ENCODE measurements at places on chromosomes 7 and 10.
A peak's percentile ranks its signal among the peaks of the same experiment; 100 is the strongest.

GRCh38 chr7:36526863-36527548, 137.3 kb downstream of the ANLN start:
- peak; percentile 38 for DNase-seq

DNA sequence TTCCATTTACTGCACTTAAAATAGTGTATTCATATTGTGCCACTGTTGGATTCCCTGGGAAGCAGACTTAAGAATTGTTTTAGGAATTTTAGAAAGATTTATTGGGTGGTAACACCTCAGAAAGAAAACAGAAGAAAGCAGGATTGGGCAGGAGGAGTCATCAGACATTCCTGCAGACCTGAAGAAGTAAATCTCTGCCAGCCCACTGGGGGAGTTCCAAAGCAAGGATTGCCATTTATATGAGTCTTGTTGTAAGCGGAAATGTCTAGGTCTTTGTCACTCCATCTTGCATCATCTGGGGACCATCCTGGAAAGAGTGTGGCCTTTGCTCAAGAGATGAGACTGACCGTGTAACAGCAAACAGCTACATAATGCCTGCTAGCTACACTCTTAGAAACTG, 947.6 kb upstream of the POT1 start:
- DNase-seq, result no peak

DNA sequence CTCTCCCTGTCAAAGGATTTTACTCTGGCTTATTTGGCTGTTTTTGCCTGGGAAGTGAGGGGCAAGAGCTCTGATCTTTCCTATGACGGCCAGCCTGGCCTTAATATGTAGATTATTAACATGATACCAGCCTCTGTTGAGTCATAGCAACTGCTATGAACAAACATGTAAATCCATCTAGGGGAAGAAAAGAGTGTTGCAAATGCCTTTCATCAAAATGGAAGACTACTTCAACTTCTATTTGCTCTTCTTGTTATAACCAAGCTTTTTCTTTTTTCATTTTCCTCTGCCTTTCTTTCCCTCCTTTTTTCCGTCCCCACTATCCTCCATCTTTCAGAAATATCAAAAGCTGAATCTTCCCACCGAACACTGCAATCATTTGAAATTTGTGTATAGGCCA, 46.6 kb downstream of the BTRC start:
- no peak for DNase-seq

GRCh38 chr7:2007551-2007950, 225.2 kb downstream of the MAD1L1 start:
- DNase-seq, result no peak

DNA sequence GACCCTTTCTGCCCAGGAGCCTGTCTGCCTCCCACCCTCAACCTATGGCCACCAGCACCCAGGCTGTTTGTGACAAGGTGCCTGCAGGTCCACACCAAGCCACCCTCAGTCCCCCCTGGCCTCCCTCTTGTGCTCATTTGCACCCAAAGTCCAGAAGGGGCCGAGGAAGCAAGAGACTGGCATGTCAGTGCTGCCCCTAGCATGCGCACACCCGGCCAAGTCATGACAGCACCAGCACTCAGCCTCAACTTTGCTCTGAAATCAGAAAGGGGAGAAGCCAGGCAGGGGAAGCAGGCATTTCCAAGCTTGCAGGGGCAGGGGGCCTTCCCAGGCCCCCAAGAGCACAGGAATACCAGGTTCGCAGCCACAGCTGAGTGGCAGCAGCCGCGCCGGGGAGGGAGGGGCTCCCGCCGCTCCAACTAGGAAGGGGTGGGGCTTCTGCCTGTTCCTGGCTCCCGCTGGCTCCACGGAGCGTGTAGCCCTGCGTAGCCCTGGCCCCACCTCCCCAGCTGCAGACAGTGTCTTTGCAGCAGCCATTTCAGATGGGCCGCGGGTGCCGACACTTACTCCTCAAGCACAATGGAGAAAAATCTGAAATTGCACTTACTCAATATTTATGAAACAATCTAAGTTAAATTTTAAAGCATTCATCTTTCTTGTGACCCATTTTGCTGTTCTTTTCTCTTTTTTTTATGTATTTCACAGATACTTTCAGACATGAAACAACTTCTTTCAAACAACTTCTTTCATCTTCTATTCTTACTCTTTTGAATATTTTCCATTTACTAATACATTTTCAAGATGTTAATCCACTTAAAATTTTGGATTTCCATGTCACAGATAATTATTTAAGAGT, 54.9 kb upstream of the ABCB5 start:
- no peak for DNase-seq

DNA sequence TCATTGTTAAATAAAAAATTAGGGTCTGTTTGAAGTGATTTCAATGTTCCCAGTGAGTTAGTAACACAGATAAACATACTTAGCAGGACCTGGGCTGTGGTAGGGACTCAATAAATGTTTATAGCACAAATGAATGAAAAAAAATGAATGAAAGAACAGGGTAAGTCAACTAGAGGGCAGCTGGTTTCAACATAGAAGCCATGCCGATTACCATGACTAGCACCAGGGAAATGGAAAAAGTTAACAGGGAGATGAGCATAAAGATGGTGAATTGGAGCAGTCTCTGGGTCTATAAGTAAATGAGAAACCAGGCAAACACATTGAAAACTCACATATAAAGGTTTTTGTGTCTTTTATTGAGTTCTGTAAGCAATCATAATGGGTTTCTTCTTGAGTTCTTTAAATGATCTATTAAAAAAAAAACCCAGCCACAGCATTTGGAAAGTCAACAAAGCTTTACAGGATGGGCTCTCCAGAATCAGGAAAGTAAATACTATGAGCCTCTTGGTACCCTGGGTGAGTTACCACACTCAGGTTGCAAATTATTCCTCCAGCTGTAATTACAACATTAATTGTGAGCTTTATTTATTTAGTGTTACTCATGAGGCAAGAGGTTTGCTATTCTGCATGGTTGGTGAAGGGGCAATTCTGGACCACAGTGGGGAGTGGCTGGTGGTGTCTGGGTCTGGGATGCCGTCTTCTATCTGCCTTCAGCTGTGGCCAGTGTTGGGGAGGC, 46.1 kb upstream of the MTPN start:
- DNase-seq, result no peak

DNA sequence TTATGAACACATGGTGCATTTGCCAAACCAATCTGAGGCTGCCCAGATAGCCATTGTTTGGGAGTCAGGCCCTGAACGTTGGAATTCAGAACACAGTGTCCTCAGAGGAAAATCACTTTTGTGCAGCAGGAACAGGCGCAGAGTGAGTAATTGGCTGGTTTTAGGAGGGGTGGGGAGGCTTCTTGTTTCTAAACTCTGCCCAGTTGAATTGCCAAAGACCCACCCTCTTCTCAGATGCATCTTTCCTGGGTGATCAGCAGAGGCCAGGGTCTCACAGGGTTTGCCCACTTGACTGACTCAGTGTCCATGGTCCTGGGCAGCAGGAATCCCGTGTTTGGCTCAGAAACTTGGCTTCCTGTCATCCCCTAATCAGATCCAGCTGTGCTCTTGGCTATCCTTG, 24.3 kb downstream of the PRLHR start:
- peak; percentile 70 for DNase-seq

GRCh38 chr10:102682416-102682815, 31.8 kb downstream of the ARL3 start:
- no peak for DNase-seq

DNA sequence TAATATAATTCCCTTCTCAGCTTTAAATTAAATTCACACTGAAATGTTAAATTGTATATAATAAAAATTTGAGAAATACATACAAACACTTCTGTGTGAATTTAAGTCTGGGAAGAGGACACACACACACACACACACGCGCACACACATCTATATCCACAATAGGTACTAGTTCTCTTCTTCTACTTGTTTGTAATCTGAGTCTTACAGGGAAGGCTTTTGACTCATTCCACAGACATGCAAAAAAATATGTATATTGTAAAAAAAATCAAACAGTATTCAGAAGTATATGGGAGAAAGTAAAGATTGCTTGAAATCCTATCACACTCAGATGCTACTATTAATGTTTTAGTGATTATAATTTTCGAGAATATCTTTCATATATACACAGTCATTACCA, 276.2 kb downstream of the MDFIC start:
- DNase-seq, result no peak

DNA sequence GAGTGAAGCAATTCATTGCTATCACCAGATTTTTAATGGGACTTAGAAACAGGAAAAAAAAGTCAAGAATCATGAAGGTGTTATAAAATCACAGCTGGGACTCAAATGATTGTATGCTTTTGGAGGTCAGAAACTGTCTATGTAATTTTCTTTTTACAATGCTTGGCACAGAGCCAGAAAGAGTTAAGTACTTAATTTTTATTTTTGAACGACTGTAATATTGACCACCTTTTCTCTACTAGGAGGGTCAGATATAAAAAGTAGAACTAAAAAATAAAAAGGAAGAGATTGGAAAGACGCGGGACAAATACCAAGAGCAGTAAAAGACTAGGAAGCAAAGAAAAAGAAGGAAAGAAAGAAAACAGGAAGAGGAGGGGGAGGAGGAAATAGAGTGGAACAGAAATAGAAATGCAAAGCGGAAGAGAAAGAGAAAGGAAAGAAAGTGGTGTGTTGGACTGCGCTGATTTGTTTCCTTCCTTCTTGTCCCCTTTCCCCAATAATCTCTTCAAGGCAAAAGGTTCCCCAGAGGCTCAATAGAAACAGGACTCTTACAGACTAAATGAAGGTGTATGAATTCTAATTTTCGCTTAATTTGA, 23.2 kb upstream of the C1GALT1 start:
- DNase-seq, result no peak

DNA sequence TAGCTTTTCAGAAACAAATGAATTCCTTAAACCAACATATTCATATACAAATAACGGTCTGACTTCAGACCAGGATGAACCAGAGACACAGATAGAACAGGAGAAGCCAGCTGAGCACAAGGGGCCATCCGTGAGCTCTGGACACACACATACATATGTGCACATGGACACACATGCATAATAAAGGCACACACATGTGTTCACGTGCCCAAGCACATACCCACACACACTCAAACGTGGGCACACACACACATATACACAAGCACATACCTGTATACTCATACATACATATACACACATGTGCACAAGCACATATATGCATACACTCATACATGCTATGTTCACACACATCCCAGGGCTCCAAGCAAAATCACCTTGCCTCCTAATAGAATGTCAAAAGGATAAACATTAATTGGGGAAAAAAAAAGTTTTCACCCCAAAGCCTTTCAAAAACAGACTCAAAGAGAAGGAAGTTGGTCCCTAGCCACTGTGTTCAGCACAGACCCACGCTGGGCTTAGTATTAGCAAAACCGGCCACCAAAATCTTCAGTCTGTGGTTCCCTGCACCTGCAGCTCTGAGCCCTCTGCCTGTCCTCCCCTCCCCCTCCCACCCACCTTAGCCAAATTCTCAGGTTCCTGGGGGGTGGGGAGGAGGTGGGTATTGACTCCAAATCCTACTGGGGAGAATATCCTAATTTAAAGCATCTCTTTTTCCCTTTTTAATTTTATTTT, 100.4 kb upstream of the MACROH2A2 start:
- DNase-seq, result no peak

DNA sequence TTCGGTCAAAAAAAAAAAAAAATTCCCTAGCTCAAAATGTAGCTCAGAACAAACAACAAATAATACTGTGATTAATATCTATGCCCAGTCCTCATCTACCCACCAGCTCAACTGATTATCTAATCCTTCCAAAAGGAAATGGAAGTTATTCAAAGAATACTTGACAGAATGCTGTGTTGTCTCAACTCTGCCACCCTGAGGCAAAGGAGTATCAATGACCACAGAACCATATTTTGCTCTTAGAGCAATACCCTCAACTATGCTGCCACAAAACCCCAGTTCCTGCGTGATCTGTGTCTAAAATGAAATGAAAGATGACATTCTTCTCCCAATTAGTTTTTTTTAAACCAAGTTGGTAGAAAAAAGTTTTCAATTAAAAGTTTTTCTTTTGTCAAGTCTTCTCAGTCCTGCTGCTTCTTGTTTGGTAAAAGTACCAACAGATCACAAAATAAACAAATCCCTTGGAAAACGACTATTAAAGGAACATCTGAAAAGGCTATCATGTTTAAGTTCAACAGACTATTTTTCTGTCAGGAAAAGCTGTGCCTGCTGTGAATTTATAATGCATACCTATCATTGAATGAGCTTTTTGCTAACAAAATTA, 21.6 kb downstream of the RBM28 start:
- DNase-seq, result peak; percentile 63

GRCh38 chr7:59079-60016, 133.0 kb upstream of the FAM20C start:
- no peak for DNase-seq

DNA sequence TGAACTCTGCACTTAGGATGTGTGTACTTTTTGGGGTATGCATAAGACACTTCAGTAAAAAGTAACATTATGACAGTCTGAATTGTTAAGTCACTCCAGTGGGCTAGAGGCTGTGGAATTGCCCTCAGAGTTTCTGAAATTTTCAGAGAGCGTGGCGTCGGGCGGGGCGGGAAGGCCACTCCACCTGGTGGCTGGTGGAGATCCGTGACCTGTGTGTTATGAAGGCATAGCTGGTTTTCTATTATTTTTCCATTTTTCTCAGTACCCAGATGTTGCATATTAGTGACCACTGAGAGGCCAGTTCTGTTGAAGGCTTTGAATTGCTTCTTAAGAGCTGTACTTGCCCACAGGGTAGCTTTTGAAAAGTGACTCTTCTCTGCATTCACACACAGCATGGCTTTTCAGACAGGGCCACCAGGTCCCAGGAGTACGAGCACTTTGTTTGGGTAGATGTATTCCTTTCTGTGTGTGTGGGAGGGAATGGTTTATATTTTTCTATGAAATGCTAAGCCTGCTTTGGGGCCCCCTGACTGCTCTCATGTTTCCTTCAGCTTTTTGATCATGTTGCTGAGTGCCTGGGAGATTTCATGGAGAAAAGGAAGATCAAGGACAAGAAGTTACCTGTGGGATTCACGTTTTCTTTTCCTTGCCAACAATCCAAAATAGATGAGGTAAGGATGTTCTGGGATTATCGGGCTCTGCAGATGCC, 52.3 kb downstream of the TACR2 start:
- no peak for DNase-seq

- DNase-seq, result no peak
These were observed 5.1 kb upstream of the ZNF775 start for GRCh38 chr7:150374026-150374425.

GRCh38 chr10:3500408-3500856, 284.6 kb downstream of the KLF6 start:
- peak; percentile 100 for DNase-seq
